ENCODE measurements at places on chromosomes 16 and 17. TPM values are rescaled to one million over a fixed set of nuclear protein-coding genes. Genes with fewer than 3 reads are reported as not detected.

Gene GPRC5C
- total RNA-seq: 37.2 TPM

- DNase-seq: no peak
These were observed 66.9 kb upstream of the TNRC6C start for GRCh38 chr17:77891602-77892001.

GRCh38 chr16:19804538-19805323, 79.9 kb downstream of the GPRC5B start:
- DNase-seq: peak; percentile 84

Gene SALL1
- total RNA-seq: 0.08 TPM
